Ovary (tissue), 10 donors: ENCODE measurements at places on chromosomes 2 and 18.

- no peak for DNase-seq
These were observed 150.4 kb downstream of the PIK3C3 start for GRCh38 chr18:42105394-42105793.

- DNase-seq = no peak
These were observed 185.8 kb upstream of the ARL4C start for GRCh38 chr2:234682492-234683228.

DNA sequence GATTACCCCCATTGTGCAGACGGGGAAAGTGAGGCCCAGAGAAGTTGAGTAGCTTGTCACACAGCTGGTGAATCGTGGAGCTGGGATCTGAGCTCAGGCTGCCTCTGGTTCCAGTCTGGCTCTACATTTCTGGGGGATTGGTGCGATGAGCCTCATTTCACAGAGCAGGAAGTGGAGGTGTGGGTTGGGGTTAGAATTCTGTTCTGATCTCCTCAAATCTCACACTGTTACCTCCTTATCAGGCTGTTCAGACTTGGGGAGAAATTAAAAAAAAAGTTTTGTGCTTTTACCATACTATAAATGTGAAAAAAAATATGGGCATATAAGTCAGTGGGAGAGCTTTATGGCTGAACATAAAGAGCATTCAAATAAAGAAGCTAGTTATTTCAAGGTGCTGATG lies 21.6 kb downstream of the SH3RF3 start:
- no peak for DNase-seq

DNA sequence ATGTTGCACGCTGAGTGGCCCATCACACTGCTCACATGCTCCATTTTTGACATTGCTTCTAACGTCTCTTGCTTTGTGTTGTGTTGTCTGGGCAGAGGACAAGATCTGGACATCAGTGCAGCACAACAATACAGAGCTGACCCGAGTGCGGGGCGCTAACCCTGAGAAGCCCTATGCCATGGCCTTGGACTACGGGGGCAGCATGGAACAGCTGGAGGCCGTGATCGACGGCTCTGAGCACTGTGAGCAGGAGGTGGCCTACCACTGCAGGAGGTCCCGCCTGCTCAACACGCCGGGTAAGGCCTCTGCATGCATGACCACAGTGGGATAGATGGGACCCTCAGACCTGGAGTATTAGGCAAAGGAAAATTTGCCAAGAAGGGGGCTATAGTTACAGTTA lies 622.6 kb downstream of the CNTNAP5 start:
- DNase-seq = no peak

DNA sequence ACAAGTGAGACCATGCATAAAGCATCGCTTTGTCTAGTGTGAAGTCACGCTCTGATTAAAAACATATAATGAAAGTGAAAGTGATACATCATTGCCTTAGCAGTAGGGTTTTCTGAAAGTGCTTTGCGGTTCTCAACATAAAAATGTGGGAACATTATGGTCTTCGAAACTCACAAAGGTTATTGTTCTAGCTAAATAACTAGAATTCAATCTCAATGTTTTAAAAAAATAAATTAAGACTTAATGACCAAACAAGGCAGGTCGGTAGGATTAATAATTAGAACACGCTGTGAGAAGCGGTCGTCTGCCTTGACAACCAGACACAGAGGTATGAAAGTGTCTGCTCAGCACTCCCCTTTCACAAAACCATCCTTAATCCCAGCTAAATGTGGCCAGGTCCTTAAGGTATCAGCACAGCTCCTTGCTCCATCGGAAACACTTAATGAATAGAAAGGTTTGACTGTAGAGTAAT lies 42.2 kb downstream of the KLHL14 start:
- no peak for DNase-seq

DNA sequence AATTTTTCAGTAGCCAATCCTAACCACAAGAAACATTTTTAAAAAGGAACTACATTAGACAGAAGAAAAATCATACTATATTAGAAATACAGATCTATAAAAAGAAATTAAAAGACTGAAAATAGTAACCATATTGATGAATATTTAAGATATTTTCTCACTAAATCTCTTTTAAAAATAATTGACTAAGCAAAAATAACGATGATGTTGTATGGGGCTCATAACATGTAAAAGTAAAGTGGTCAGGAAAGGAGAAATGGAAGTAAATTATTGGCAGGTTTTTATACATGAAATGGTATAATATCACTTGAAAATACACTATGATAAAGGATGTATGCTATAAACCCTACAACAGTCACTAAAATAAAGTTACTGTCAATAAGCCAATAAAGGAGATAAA lies 5.4 kb downstream of the WDPCP start:
- DNase-seq = no peak

- DNase-seq = no peak
These were observed 49.9 kb downstream of the RAB31 start for GRCh38 chr18:9757827-9758621.

DNA sequence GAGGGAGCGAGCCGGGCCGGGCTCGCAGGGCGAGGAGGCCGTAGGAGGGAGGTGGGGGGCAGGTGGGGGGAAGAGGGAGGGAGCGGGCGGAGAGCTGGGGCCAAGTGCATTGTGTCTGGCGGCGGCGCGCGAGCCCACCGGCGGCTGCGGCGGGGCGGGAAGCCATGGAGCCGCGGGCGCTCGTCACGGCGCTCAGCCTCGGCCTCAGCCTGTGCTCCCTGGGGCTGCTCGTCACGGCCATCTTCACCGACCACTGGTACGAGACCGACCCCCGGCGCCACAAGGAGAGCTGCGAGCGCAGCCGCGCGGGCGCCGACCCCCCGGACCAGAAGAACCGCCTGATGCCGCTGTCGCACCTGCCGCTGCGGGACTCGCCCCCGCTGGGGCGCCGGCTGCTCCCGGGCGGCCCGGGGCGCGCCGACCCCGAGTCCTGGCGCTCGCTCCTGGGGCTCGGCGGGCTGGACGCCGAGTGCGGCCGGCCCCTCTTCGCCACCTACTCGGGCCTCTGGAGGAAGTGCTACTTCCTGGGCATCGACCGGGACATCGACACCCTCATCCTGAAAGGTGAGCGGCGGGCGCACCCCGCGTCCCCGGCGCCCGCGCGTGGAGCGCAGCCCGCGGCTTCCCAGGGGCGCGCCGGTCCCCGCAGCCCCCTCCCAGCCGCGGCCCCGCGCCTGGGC lies at the start of gene TMEM178A:
TMEM178A (plus strand) TSS at position 107 of the 680 bp plus-strand sequence; CDS start at position 165, 58 bp downstream.
- peak; percentile 36 for DNase-seq

GRCh38 chr2:223947711-223948205 lies 2.6 kb upstream of the WDFY1 start:
- no peak for DNase-seq

GRCh38 chr2:40147360-40147759 lies 304.5 kb downstream of the SLC8A1 start:
- DNase-seq = no peak

DNA sequence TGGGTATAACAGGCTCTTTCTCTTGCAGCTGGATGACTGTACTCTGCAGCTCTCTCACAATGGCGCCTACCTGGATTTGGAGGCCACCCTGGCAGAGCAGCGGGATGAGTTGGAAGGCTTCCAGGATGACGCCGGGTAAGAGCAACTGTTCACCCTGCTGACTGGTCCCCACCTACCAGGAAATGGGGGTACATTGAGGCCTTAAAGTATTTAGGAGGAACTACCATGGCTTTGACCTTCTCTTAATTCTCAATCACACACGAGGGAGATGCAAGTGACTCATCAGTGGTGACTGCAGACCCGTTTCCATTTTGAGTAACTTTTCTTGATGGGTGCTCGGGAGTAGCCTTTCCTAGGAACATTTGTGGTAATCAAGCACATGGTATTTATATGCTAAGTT lies 58.0 kb downstream of the FHOD3 start:
- no peak for DNase-seq

GRCh38 chr2:6556755-6557154 lies 309.0 kb downstream of the CMPK2 start:
- no peak for DNase-seq

- DNase-seq = no peak
These were observed 22.4 kb upstream of the CD28 start for GRCh38 chr2:203683932-203684556.

- no peak for DNase-seq
These were observed 1835.5 kb upstream of the LRRTM1 start for GRCh38 chr2:82139979-82140611.

- no peak for DNase-seq
These were observed 132.9 kb downstream of the NR4A2 start for GRCh38 chr2:156199588-156199987.
